ENCODE measurements at places on chromosomes 13 and 19. TPM values are rescaled to one million over a fixed set of nuclear protein-coding genes. Genes with fewer than 3 reads are reported as not detected.

The ACER1 gene
- not detected for total RNA-seq

The OSCAR gene
- total RNA-seq = not detected

The NTF4 gene
- total RNA-seq = not detected

The AP1M2 gene
- total RNA-seq = 9.9 TPM

The ZNF613 gene
- 2.6 TPM for total RNA-seq

The ARMC6 gene
- 59.9 TPM for total RNA-seq

The LAIR1 gene
- not detected for total RNA-seq

The CRLF1 gene
- total RNA-seq = 26.7 TPM

The PLIN4 gene
- not detected for total RNA-seq

The ZNF560 gene
- not detected for total RNA-seq

The PLPPR2 gene
- total RNA-seq = 22.5 TPM

The APC2 gene
- total RNA-seq = 0.25 TPM

The PDE4C gene
- total RNA-seq = not detected

The STK11 gene
- 61.6 TPM for total RNA-seq

The ZNF536 gene
- total RNA-seq = 0.79 TPM

The TMEM238 gene
- total RNA-seq = not detected

The IGFL2 gene
- total RNA-seq = not detected

The CEACAM8 gene
- total RNA-seq = not detected

The HSD17B14 gene
- not detected for total RNA-seq

The GRK1 gene
- total RNA-seq = 0.08 TPM
